Stimulated activated CD8-positive, alpha-beta memory T cell treated with anti-CD3 and anti-CD28 coated beads, Interleukin-7, amount 100 ng/mL, for 1 hour (primary cell): ENCODE measurements at places on chromosomes 5 and 9.

GRCh38 chr9:3507395-3508077 is 18.3 kb downstream of the RFX3 start:
- no peak for DNase-seq

DNA sequence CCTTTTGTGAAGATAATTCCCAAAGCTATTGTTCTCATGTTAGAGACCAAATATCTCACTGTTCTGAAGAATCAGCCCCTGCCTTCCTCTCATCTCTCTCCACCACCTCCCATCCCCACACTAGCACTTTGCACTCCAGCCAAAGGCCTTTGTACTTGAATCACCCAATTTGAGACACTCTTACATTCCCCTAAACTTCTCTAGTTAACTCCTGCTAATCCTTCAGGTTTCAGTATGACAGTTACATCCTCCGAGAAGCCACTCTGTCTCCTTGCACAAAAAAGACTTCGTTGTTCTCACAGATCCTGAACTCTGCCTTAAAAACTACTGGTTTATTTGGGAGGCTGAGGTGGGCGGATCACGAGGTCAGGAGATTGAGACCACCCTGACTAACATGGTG is 227.5 kb downstream of the PIK3R1 start:
- no peak for DNase-seq

- no peak for DNase-seq
These were observed 111.3 kb downstream of the DAPK1 start for GRCh38 chr9:87609002-87609401.

DNA sequence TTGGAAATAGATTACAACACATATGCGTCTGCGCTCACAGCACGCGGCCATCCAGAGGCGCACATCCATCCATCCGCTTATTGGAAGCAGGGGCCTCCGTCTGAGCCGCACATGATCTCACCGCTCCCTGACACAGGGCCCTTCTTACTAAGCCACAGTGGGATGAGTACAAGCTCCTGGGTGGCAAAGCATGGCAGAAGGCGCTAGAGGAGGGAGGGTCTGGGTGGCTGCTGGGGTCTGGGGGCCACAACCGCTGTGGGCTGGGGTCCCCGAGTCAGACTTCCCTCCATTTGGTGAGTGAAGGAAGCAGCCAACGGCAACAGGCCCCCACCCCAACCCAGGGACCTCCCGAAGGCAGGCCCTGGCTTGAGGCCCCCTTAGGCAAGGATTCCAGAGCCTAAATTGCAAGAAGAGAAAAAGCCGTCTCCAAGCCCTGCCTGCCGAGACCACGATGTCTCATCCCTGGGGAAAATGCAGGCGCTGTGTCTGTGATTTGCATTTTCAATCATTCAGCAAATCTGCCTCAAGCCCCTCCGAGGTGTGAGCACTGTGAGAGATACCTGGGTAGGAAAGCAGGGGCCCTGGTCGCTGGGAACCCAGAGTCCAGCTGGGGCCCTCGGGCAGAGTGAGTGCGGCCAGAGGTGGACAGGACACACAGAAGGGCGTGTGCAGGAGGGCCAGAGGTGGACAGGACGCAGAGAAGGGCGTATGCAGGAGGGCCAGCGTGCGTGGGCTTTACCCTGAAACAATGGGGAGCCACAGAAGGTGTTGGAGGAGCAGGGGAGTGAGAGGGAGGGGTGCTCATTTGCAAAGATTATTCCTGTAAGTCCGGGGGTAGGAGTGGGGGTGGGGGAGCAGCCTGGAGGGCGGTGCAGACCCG is 135.7 kb downstream of the OLFM1 start:
- DNase-seq, result no peak

DNA sequence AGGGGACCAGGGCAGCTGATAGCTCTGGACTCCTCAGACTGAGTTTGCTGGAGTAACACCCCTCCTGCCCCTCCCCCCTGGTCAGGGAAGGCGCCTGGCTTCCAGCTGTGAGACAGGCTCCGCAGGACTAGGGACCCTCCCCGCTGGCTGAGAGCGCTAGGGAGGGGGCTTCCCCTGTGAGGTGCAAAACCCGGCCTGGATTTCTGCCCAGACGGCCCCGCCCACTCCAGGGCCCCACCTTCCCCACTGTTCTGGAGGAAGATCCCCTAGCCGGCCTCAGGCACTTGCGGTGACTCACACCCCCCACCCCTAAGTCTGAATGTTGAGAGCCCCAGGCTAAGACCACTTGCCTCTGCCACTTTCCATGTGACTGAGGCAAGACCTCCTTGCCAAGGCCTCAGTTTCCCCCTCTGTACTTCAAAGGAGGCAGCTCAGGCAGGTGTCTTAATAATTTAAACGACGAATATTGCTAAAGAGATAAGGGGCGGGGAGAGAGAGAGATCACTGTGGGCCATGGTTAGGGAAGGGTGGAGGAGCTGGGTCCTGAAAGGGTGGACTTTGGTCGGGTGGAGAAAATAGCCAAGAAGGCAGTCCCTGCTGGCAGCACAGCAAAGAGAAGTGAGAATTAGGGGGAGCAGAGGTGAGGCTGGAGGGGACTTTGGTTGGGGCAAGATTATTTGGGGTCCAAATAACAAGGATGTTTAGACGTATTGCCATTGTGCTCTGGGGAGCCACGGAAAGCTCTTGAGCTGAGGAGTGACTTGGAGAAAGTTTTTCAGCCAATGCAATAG is 1.0 kb upstream of the DAB2IP start:
- DNase-seq, result no peak

DNA sequence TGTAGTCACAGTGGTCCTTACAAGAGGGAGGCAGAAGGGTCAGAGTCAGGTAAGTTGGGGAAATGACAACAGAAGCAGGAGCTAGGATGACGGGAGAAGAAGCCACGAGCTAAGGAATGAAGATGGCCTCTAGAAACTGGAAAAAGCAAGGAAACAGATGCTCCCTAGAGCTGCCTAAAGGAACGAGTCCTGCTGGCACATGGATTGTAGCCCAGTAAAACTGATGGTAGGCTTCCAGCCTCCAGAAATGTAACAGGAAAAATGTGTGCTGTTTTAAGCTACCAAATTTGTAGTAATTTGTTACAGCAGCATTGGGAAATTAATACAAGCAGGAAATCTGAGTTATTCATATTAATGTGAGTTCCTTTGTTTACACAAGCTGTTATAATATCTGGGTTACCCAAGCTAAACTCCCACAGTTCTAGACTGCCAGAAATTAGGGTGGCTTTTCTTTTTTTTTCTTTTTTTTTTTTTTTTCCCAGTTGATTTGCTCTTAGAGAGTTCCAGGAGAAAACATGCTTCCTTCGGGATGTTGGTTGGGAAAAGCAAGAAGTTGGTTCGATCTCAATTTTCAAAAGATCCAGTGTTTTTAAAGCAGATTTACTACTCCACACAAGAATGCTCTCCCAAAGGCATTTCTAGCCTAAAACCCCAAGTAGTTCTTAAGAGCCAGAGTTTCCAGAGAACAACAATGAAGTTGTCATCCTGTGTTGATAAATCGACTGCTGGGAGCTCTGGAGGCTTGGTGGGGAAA is 400.0 kb upstream of the SLC24A2 start:
- no peak for DNase-seq

DNA sequence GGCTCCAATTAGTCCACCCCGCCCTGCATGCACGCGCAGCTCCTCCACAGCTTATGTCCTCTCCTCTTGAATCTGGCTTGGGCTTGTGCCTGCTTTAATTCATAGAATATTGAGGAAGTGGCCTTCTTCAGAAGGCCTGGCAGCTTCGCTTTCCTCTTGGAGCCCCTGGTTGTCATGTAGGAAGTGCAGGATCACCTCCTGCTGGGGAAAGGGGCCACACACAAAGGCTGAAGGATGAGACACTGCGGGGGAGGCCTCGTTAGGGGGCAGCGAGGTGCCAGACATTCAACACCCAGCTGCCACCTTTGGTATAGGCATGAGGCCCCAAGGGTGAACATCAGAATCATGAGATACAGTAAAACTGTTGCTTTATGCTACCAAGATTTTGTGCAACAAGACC is 2.7 kb upstream of the CNOT6 start:
- DNase-seq, result no peak

DNA sequence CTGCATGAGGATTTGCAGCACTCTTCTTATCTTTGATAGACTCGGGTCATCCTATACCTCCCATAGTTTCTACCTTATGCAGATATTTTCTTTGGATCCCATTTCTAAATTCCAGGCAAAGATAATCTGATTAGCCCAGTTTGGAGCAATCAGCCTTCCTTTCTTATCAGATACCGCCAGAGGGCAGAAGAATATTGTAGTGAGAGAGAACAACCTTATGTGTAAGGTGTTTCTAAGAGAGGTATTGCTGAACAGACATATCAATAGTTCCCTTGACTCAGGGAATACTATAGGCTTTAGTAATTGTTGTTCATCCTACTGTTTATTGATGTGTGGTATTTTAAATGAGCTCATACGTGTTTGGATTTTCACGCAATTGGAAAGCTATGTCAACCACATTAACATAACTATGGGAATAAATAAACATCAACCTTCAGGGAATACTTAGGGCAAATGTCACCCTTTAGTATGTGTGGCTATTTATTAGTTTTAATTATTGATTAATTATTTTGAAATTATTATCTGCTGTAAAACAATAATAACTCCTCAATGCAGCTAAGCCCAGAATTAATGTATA is 1435.2 kb upstream of the CDH9 start:
- DNase-seq, result no peak

GRCh38 chr5:98455665-98456064 is 317.8 kb upstream of the RGMB start:
- no peak for DNase-seq

- DNase-seq, result no peak
These were observed 19.2 kb downstream of the TEX53 start for GRCh38 chr9:114638404-114638803.

DNA sequence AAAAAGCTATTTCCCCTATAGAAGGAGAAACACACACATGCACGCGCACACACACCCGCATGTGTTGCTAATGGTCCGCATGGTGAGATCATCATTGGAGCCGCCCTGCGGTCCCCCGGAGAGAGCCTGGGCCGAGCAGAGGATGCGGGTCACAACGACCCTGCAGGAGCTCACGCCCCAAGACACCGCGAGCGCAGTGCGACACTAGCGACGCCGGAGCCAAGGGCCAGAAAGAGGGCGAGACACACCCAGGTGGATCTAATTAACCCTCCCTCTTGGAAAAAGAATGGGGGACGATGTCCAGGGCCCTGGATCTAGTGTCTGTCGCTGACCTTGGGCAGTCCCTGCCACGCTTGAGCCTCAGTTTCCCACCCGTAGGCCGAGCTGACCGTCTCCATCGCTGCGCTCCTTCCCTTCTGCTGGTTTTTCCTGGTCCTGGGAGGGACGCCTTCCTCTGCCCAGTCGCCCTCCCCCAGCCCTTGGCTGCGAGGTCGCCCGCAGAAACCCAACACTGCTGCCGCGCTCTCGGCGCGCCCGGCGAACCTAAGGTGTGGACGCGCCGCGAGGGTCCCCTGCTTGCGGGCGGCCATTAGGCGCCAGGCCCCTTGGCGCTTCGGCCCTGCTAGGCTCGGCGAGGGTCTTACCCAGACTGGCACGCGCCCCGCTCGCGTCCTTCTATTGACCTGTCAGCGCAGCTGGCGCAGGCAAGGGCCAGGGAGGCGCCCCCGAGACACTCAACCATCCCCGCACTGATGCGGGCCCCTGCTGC is 47.5 kb upstream of the RNF20 start:
- DNase-seq, result no peak

DNA sequence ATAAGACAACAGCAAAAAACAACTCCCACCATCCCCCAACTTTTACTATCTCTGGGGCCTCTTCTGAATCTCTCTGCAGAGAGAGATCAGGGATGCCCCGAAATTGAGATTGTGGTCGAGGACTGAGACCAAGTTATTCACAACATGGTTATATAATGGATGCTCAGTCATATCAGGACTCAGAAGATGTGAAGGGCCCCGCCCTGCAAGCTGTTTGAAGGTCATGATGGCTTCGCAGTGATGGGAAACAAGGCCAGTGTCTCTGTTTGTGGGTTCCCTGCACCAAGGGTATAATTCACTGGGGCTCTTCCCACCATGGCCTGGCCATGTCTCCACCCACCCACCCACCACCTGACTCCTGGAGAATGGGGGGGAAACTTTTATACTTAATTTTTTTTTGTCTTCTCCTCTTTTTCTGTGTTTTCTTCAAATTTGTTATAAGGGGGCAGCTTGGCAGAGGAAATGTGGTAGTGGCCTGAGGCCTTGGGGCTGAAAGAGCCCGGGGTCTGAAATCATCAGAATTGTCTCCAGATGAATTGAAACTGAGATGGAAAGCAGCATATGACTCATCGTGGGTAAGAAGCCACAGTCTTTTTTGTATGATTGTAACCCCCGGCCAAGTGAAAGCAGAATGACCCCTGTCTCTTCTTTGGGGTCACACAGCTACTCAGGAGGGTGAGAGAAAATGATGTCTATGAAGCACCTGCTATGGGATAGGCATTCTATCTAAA is 15.0 kb upstream of the TEX48 start:
- DNase-seq, result no peak

- no peak for DNase-seq
These were observed 10.9 kb downstream of the SNCAIP start for GRCh38 chr5:122322801-122323548.

DNA sequence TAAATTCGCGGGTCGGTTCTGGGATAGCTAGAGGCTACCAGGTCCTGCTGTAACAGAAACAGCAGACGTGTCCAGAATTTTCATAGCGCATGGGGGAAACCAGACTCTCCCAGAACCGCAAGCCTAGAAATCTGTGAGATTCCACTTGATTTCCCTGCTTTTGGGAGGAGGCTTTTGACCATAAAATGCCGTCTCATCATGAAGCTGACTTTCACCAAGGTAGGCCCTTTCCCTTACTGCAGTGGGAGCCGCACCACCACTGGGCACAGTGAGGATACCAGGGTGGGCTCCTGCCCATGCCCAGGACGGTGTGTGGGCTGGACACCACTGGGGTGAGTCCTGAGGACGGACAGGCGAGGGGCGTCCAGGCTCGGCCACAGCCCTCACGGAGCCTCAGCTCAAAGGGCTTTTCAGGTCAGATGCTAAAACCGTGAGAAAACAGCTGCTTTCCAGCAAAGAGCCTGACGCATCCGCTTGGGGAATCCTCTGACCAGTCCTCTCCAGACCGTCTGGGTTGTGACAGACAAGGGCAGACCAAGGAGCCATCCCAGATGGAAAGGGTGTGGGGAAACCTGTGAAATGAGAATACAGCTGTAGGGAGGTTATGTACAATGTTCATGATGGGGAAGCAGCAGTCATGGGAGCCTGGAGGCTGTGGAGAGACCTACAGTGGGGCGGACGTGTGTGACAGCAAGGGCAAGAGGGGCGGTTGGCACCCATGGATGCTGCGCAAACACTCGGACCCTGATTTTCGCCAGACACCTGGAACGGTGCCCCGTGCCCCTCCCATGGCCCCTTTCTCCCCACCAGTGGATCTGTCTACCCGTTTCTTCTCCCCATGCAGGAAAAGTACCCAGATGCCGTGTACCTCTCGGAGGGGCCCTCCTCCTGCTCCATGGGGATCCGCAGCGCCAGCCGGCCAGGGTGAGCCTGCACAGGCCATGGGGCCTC is 59.2 kb downstream of the IPPK start:
- DNase-seq, result no peak
